ENCODE measurements at places on chromosomes 13 and 19.

GRCh38 chr19:5680437-5681368, at the start of the genes HSD11B1L and MICOS13:
HSD11B1L (plus strand) TSS chr19:5681027; CDS start chr19:5684833, 3,806 bp downstream.
MICOS13 (minus strand) TSS chr19:5680516; CDS start chr19:5680486, 30 bp downstream.
- peak; percentile 98 for DNase-seq

- DNase-seq: no peak
Measured at GRCh38 chr13:97266772-97267417, 44.8 kb downstream of the MBNL2 start.

GRCh38 chr19:33403973-33404304, 30.4 kb downstream of the CEBPG start:
- DNase-seq: no peak

GRCh38 chr13:67515895-67516294, 285.8 kb upstream of the PCDH9 start:
- DNase-seq: no peak

DNA sequence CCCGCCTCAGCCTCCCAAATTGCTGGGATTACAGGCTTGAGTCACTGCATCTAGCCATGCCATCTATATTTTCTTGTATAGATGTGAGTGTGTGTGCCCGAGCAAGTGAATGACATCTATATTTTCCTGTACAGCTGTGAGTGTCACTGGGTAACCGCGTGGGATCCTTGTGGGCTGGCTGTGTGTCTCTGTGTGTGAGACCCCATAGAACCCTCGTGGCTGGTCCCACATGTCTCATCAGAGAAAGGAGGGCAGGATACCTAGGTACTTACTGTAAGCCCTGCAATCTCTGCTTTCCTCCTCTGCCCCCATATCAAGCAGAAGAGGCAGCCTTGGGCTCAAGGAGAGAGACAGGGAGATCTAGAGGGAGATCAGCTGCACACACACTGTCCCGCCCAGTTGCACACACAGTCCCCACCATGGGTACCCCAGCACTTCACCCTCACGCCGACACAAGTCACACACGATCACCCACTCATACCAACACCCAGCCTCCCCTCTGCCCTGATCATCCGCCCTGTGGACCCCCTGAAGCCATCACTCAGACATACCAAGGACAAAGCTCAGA, 655 bp downstream of the DENND1C start:
- no peak for DNase-seq

DNA sequence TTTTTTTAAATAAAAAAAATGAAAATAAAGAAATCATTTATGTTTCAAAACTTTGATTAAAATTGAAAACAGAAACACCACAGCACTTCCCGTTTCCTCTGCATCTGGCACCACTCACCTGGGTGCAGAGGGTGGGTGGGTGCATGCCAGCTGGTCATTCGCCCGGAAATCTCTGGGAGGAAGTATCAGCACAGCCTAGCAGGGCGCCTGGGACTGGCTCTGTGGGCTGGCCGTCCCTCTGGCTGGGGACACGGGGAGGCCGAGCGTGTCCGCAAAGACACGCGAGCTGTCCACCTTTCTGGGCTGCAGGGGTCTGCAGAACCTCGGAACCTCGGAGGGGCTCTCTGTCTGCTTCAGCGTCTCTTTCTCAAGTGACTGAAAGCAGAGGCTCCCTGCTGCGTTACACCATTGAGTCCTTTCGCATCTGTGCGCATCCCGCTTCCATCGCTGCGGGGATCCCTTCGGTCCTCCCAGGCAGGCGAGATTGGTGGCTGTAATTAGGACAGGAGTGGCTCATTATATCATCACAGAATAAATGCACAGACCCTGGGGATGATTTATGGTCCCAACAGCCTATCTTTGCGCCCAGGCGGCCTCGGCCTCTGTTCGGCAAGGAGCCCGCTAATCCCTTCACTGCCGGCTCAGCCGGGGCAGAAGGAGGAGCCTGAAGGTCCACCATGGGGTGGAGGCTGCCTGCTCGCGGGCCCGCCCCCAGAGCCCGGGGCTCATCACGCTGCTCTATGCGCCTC, 17.2 kb downstream of the CRTC1 start:
- DNase-seq: peak; percentile 34

- no peak for DNase-seq
Measured at GRCh38 chr13:75675421-75675820, 39.3 kb downstream of the LMO7 start.

GRCh38 chr13:40464337-40465014, 202.0 kb downstream of the FOXO1 start:
- DNase-seq: no peak

DNA sequence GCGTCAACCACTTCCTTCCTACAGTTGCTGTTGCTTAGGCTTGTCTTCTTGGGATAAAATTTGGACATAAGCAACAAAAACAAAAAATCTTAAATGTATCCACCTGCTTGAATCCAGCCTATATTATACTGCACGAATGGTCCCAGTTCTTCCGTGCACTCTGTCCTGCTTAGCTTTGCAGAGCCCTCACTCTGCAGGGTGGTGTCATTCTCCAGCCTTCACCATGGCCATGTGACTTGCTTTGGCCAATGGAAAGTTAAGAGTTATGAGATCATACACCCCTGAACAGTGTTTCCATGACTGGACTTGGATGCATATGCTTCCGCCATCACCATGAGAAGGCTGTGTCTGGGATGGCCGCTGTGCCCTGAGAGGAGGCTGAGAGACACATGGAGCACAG, 27.4 kb upstream of the SACS start:
- DNase-seq: no peak

- DNase-seq: peak; percentile 6
Measured at GRCh38 chr19:46372901-46373490, 26.1 kb downstream of the PPP5C start.

GRCh38 chr19:53182202-53182601, 11.0 kb downstream of the ZNF665 start:
- DNase-seq: no peak

- DNase-seq: no peak
Measured at GRCh38 chr19:3062165-3063105, at the start of gene TLE5. TLE5 (minus strand) TSS chr19:3062495; CDS start chr19:3062200, 295 bp downstream.

- no peak for DNase-seq
Measured at GRCh38 chr19:19471682-19472081, 43.7 kb downstream of the TSSK6 start.

GRCh38 chr19:19460761-19461265, 54.5 kb downstream of the TSSK6 start:
- DNase-seq: no peak

DNA sequence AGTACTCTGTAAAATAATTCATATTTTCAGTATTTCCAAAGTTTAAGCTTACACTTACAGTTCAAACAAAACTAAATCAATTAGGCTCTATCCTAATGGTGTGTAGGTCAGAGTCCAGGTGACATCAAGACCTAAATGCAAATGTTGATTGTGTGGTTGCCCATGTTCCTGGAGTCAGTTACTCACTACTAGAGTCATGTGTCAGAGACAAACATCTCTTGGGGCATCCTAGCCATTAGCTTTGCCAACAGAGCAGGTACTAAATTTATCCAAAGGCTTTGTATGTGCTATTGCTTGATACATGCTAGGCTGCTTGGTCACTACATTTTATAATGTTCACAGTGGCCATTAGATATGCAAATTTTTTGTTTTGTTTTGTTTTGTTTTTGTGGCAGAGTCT, 11.7 kb downstream of the SPRY2 start:
- DNase-seq: no peak
